ENCODE measurements at places on chromosomes 1 and 21. TPM values are rescaled to one million over a fixed set of nuclear protein-coding genes. Genes with fewer than 3 reads are reported as not detected.

FBXO2 gene
- 3.7 TPM for total RNA-seq

IL23R gene
- not detected for total RNA-seq

HSPA13 gene
- total RNA-seq = 88.9 TPM

FCGR1A gene
- 8.0 TPM for total RNA-seq

GRCh38 chr1:22754106-22754768 is 43.6 kb downstream of the EPHB2 start:
- DNase-seq = no peak

- no peak for DNase-seq
Observed at GRCh38 chr1:32448773-32449456, 16.0 kb upstream of the ZBTB8B start.

DNA sequence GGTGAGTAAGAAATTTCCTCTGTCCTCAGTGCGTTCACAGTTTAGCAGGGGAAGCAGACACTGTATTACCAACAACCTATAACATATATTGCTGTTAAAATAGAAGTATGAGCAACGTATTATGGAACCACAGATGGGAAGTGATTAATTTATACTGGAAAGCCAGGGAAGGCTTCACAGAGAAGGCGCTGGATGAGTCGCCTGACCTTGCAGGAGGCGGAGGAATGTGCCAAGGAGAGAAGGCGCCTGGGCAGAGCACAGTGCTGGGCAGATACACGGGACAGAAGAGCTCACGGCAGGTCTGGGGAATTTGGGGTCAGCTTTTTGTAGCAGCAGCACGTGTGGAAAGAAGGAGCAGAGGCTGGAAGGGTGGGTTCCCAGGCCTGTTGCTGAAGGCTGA is 116.3 kb downstream of the DHRS3 start:
- DNase-seq = no peak

- no peak for DNase-seq
Observed at GRCh38 chr1:175713381-175713780, 30.0 kb downstream of the TNR start.

DNA sequence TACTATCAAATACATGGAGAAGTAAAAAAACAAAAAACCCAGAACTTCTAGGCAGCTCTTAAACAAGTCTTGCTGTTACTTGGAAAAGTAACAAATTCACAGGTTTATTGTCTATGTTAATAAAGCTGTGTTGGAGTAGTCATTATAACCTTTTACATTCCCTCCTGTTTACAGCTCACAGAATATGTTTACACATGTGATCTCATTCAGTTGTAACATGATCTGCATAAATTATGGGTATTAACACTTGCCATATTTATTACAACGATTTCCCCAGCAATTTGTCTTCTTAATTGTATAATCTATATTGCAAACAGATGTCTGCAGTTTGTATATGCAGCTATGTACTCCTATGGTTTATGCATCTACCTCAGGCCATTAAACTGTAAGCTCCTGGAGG is 28.6 kb downstream of the ERG start:
- DNase-seq = no peak

DNA sequence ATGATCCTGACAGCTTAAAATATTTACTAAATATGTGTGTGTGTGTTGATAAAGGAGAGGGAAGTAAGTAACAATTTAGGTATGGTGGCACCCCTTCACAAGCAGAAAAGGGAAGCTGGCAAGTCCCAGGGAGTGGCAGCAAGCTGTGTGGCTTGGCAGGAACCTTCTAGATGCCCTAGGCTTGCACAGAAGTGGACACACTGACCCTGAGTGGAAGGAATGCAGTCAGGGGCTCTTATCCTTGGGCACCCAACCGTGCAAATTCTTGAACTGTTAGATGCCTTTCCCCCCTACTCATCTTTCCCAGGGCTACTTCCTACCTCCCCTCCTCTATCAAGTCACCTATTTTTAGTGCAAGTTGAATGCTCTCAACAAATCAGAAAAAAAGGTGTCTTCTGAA is 18.9 kb downstream of the ACP6 start:
- no peak for DNase-seq

DNA sequence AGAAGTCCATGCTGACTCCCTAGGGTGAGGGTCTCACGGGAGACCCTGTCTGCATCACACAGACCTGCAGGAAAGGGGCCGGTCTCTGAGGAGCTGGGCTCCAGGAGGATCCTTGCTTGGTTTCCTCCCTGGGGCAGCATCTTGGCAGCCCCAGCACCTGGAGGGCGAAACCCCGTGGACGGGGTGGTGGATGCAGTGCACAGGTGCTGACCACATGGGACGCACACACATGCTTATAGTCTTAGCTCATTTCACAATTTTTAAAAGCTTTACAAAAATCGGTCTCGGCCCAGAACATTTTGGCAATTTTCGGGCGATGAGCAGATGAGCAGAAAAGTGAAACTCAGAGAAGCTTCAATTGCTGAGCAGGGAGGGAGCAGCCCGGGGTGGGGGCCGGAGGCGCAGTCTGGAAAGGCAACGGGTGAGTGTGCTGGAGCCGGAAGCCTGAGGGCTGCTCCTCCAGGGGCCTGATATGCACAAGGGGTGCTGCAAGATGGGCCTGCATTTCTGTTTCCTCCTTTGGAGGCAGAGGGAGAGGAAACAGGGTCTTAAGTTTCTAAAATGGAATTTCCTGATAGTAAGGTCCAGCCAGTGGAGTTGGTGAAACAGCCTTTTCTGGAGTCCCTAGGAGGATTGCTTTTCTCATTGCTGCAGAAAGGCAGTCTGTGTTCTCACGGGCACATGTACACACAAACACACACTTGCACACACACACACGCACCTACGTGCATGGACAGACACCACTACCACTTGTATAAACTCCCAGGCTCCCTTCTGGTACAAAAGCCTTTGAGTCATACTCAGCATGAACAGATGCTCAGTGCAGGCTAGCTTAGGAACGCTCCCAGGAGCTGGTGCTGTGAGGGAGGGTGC is 60.6 kb downstream of the SCCPDH start:
- no peak for DNase-seq

- DNase-seq = no peak
Observed at GRCh38 chr1:210384625-210385024, 55.9 kb downstream of the HHAT start.

Measured in cerebellum (tissue), 4 donors.